ENCODE measurements at places on chromosomes 3 and 15.

GRCh38 chr3:7684182-7684715 is 817.4 kb upstream of the LMCD1 start:
- DNase-seq: no peak

DNA sequence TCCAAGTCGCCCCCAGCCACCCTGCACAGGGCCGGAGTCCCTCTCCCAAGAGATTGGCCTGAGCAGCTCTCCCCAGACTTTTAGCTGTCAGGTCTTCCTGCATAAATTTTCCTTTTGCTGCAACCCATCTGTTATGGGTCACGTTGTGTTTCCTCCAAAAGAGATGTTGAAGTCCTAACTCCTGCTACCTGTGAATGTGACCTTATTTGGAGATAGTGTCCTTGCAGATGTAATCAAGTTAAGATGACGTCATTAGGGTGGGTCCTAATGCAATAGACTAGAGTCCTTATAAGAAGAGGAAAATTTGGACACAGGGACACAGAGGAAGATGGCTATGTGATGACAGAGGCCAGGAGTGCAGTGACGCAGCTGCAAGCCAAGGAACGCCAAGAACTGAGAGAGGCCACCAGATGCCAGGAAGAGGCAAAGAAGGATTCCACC is 13.2 kb upstream of the SLC6A6 start:
- no peak for DNase-seq

DNA sequence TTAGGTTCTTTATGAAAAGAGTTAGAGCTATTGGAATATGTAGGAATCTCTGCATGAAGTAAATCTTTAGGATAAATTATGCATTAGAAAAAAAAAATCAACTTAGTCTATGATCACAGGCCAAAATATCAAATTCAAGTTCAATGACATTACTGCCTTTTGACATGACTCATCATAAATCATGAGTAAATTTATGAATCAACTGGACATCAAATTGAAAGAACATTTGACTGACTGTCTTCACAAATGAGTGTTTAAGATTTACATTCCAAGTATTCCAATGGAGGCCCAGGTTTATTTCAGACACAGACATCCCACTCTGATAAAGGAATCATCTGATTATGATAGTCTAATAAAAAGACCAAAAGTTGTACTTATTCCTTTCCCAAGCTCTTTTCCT is 192.8 kb upstream of the TTC14 start:
- no peak for DNase-seq

DNA sequence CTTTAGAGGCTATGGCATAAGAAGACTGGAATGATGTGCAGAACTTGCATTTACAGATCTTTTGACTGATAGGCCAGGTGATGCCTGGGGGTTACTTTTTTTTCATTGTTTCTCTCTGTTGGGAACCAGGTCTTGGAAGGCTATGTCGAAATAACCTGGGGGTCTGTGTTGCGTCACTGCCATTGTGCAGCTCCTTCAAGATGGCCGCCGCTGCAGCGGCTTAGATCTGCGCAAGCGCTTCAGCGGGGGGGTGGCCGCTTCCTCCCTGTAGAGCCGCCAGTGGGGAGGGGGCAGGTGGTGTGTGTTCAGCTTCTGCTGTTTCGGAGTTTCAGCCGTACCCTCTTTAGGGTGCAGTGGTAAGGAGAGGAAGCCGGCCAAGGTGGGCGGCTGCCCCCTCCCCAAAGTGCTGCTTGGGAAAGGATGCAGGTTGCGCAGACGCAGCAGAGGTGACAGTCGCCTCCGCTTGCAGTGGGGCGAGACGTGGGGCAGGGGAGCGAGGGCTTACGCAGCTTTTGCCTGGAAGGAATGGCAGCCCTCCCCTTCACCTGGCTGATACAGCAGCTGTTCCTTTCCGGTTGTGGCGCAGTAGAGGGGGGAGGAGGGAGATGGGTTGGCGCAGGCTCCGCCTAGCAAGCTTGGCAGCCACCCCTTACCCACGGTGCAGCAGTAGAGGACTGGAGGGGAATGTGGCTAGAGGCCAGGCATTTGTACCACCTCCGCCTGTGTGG is 1.5 kb downstream of the SNRPN start:
- DNase-seq: no peak

DNA sequence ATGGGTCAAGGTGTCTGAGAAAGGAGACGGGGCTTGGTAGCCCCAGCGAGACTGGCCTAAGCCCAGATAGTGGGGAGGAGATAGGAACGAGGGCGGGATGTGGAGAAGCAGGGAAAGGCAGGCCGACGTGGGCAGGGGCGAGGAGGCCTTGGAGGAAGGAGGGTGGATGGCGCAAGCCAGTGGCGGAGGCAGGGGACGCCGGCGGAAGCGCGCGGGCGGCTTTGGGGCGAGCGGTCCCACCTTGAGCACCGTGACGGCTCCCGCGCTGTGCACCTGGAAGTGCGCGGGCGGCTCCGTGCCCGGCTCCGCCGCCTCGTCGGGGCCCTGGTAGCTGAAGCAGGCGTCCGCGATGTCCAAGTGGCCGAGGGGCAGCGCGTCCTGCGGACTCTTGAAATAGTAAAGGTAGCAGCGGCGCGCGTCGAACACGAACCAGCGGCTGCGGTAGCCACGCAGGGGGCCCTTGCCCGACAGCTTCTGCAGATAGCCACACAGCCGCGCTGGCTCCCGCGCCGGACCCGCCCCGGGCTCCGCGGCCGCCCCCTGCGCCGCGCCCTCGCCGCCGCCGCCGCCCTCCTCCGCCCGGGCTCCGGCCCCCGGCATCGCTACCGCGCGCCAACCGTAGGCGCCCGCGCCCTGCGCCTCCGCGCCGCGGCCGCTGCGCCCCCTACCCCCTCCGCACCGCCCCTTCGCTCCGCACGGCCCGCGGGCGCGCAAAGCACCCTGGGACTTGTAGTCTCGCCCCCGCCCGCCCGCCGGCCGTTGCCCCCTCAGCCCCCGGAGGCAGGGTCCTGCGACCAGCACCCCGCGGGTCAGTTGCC is at the start of gene TBC1D2B:
TBC1D2B (minus strand) TSS at position 659 of the 818 bp plus-strand sequence; CDS start at position 600, 59 bp downstream.
- DNase-seq: no peak
